NCI-H510A treated with DMSO at 0.1 percent for 48 hours (cell line): ENCODE measurements at places on chromosomes 5 and 9.

- DNase-seq: no peak
Measured at GRCh38 chr9:17280350-17281012, 145.6 kb downstream of the CNTLN start.

DNA sequence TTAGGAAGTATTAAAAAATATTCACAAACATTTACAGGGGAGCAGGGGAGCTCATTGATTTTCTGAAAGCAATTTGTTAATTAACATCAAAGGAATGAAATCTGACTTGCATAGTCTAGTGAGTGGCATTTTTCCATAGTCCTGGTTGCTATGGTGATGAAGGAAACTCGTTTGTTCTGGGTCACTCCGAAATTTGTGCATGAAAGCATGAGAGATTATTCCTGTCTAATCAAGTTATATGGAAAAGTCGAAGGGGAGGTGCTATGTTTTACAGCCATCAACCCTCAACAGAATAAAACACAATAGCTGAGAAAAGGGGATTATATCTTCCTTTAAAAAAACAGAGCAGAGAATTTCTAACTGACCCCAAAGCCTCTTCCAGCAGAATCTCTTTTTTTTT lies 1495.7 kb upstream of the WWC1 start:
- DNase-seq: no peak

DNA sequence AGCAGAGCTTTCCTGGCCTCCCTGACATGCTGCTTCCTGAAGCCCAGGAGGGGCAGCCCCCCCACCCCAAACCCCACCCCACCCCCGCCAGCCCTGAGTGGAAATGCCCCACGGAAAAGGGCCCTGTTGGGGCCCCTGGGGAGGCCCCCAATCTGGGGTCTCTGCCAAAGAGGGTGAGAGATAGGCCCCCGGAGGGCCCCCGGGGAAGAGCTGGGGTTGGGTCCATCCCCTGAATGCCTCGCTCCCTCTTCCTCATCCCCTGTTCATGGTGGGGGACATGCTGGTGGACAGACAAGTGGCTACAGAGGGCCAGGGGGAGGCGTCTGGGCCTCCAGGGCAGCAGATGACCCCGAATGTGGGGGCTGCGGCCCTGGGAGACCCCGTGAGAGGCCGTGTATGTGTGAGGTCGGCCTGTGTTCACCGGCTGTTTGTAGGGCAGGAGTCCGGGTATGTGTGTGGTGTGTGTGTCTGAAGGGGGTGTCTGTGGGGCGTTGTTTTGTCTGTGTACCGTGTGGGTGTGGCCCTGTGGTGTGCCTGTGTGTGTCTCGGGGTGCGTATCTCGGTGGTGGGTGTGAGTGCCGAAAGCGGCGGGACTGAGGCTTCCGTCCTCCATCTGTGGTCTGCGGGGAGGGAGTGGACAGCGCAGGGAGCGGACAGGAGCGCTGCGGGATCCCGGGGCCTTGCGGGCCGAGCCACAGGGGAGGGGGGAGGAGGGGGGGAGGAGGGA lies 11.3 kb downstream of the C9orf50 start:
- DNase-seq: no peak

DNA sequence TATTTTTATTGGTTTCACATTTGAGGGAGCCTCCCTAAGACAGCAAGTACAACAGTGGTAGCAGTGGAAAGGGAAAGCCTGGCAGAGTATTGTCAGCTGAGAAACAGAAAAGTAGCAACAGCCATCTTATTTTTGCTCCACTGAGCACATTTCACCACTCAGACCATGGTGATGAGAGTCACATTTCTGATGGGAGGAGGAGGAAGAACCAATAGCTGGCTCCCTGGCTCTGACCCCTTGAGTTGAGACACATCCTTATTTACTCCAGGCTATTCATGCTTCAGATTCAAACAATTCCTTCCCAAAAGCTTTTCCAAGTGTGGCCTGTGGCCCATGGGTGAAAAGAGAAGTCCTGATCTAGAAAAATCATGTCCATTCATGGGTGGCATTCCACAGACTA lies 236.3 kb downstream of the ARHGAP26 start:
- no peak for DNase-seq

DNA sequence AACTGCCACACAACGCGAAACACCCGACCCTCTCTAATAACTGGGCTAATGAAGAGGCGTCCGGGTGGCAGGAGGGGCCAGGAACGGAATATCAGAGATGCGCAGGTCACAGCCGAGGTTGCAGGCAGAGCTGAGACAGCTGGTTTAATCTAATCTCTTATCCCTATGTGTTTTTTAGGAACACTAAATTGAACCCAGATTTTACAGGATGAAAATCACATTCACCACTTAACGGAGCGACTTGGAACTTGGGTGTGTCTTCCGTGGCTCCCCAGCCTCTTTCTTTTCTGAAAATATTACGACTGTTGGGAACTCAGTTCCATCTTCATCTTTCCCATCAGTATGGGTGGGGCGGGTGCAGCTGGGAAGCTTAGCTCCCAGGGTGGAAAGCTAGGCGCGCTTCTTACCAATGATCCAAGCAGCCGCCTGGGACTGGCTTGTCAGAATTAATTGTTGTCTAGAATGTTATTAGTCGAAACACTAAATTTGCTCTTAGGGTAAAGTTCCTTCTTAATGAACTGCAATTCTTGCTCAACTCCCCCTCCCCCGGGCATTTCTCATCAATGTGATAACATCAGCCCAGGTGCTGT lies 92.5 kb downstream of the IRX2 start:
- no peak for DNase-seq

- no peak for DNase-seq
Measured at GRCh38 chr9:20207176-20207575, 415.1 kb downstream of the MLLT3 start.

DNA sequence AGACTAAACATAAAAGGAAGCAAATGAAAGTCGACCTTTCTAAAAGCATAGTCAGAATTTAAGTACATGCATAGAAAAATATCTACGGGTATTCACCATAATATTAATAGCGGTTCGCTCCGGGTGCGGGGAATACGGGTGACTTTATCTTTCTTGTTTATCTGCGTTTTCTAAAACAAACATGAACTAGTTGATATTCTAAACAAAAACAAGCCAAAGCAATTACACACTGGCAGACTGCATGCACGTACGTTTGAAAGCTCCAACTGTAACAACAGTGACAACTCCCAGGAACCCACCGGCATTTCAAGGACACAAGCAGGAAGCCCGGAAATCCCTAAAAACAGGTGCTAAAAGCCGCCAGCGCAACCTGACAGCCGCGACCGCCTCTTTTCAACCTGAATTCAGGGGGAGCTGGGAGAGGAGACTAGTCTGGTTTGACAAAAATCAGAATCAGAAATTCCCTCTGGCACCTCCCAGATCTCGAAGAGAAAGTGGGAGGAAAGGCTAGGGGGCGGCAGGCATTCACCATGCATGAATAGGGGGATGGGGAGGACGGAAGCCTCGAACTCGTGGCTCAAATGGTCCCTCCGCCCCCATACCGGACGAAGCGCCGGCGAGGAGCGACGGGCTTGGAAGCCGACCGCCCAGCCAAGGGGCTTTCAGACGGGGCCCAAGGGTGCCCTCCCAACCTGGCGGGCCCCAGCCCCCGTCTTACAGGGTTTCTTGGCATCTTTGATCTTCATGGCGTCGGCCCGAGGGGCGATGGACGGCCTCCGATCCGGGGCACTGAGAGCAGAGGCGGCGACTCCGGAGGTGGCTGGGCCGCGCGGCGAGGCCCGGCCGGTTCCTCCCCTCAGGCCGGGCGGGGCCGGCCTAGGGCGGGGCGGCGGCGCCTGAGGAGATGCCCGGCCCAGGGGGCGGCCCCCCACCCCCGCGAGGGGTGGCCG lies at the start of gene PANK3:
Gene PANK3 (minus strand): TSS at position 831 of the 950 bp plus-strand sequence. CDS start 85 bp downstream, at position 746.
- peak; percentile 47 for DNase-seq

- DNase-seq: no peak
Measured at GRCh38 chr9:35697486-35697885, 7.8 kb upstream of the TPM2 start.

- peak; percentile 21 for DNase-seq
Measured at GRCh38 chr9:135085830-135086546, 1.5 kb upstream of the OLFM1 start.

- no peak for DNase-seq
Measured at GRCh38 chr5:32088214-32088613, 85.9 kb downstream of the GOLPH3 start.

DNA sequence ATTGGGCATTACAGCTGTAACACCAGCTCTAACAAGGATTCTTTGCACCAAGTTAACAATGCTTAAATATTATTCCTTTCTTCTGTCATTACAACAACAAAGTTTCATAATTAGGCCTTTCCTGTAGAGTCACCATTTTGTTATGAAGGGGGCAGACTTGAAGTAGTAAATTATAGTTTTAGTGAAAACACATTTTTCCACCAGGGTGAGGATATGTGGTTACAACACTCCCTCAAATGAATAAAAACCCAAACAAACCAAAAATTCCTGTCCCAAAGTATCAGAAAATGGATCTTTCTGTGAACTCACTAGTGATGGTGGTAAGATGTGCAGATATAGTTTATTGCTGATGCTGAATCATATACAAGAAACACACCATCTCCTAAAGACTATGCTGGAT lies 250.5 kb upstream of the TUT7 start:
- DNase-seq: no peak

- no peak for DNase-seq
Measured at GRCh38 chr5:4984461-4984860, 155.7 kb upstream of the ADAMTS16 start.

DNA sequence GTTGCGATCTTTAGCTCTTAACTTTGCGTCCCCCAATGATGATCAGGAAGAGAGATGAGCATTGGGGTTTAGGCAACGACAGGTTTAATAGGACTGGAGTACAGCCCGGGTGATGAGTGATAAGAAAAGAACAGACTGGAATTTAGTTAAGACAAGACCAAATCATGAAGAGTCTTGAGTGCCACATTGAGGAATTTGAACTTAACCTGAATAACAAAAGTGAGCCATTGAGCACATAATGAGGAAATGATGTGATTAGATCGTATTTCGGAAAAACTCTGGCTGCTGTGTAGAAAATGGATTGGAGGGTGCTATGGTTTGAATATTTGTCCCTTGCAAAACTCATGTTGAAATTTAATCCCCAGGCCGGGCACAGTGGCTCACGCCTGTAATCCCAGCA lies 83.2 kb upstream of the MELK start:
- DNase-seq: no peak

DNA sequence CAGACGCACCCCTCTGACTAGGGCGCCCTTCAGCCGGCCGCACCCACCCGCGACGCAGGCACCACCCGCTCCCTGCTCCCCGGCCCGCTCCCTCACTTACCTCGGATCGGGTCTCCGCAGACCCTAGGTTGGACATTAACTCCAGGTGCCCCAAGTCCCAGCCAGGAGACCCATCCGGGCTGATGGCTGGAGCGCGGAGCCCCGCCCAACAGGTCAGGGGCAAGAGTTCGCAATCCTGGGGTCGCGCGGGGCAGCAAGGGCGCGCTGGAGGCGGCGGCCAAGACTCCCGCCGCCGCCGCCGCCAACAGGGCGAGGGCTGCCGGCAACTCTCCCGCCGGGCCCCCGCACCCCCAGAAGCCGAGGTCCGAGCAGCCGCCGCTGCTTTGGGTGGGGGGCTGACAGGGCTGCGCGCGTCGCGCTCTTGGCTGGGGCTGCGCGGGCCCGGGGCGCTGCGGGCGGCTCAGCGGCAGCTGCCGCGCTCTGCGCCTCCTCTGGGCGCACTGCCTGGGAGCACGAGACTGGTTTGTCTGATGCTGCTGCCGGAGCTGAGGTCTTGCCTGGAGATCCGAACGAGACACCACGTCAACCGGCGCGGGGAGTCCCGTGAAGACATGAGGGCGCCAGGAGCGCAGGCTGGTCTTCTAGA lies at the start of gene GDNF:
Gene GDNF (minus strand): TSS at position 635 of the 646 bp plus-strand sequence. CDS start 5,245 bp downstream, outside the sequence.
- DNase-seq: peak; percentile 54

DNA sequence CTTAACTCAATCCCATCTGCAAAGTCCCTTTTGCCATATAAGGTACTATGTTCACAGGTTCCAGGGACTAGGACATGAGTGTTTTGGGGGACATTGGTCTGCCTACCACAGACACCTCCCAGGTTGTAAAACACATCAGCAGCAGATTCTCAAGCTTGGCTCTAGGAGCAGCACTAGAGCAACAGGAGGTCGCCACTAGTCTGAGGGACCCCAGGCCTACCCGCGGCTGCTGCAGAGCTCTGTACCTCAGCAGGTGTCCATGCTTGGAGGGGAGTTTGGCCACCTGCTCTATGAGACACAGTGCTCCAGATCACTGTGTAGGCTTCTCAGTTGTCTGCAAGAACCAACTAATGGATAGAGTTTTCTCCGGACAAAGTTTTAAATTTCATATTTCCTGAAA lies 262.2 kb upstream of the ARRDC3 start:
- no peak for DNase-seq

DNA sequence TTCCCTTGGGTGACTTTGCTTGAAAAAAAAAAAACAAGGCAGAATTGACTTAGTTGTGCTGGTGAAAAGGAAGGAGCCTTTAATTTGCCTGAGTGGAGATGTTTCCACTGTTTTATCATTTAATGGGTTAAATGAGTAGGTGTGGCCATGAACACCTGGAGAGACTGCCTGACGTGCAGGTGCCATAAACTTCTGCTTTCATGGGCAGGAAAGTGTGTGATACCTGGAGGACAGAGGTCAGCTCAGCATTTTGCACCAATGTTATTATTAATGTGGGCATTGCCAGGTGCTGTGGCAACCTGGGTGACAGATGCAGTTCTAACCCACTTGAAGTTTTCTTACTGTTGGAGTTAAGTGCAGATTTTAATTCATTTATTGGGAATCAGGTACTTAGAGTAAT lies 145.4 kb downstream of the CD180 start:
- peak; percentile 20 for DNase-seq

DNA sequence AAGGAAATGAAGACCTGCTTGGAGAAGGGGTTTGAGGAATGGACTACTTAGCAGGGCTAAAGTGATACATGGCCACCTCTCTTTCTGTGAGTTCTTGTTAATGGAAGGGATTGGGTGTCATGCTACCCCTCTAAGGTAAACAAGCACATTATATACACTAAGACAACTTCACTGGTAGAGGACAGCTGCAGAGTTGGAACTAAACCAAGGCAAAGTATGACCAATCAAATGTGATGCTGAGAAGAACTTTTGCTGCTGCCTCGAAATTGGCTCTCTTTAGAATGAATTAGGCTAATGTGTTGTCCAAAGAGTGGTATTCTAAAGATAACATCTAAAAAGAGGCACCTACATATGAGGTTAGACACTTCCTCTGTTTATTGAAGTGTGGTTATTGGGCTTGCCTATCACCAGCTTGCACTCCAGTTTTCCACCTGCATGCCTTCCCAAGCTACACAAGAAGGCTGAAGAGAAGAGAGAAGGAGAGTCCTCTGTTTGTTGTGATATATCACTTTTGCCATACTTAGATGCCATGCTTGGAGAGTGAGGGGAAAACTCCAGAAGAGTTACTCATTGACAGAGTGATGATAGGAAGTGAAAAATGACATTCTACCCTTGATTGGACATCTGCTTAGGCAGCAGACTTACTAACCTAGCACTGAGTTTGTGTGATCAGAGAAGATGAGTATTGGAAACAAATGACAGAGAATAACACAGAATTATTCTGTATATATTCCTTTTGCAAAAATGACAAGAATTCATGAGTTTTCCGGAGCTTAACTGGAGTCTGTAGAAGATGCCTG lies 536.1 kb downstream of the ZNF608 start:
- DNase-seq: no peak
